ENCODE measurements at places on chromosomes 4 and X.

GRCh38 chrX:134202561-134202960 lies 34.4 kb upstream of the CCDC160 start:
- no peak for DNase-seq

- no peak for DNase-seq
Observed at GRCh38 chr4:77201857-77202256, 44.9 kb downstream of the CCNG2 start.

DNA sequence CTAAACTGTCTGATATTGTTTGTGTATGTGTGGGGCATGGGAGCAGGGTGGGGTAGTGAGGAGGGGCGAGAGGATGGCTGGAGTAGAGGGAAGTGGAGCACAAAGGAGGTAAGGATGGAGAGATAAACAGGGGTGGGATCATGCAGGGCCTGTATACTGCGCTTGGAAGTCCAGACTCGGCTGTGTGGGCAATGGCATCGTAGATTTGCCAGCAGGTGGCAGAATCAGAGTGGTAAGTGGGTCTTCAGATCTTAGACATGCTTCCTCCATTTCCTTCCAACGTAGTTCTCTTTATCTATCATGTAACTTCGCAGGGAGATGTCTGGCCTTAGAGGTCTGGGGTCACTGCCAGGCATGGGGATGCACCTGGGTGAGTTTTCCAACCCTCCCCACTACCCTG lies 155.5 kb downstream of the PDGFRA start:
- DNase-seq = peak; percentile 30

GRCh38 chrX:118538386-118538785 lies 42.8 kb downstream of the DOCK11 start:
- no peak for DNase-seq

- DNase-seq = peak; percentile 10
Observed at GRCh38 chr4:114599903-114600552, 1.4 kb downstream of the UGT8 start.

GRCh38 chr4:61201961-61202637 lies 2.0 kb downstream of the ADGRL3 start:
- DNase-seq = peak; percentile 46

- DNase-seq = no peak
Observed at GRCh38 chr4:39812500-39812899, 114.6 kb downstream of the UBE2K start.

DNA sequence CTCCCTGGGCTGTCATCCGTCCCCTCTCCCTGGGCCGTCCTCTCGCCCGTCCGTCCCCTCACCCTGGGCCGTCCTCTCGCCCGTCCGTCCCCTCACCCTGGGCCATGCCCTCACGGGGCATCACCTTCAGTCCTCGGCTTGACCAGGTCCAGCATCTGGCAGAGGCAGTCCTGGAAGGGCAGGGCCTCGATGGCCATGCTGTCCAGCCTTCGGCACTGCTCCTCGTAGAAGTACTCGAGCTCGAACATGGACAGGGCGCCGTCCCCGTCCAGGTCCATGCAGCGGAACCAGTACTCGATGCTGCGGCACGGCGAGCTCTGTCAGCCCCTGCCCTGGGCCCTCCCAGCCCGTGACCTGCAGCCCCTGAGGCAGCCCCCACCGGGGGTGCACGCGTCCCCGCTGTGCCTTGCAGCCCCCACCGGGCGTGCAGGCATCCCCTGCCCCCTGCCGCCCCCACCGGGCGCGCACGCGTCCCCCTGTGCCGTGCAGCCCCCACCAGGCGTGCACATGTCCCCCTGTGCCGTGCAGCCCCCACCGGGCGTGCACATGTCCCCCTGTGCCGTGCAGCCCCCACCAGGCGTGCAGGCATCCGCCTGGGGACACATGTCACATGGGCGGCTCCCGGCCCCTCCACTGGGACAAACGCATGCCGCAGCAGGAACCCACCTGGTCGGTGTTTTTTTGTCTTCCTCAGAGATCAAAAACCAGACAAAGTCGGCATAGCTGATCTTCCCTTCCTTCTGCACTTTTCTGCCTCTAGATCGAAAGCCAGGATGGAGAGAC lies 22.2 kb upstream of the GTPBP6 start:
- DNase-seq = no peak

GRCh38 chr4:57344296-57344695 lies 234.1 kb upstream of the IGFBP7 start:
- DNase-seq = no peak

GRCh38 chr4:40940756-40941155 lies 191.0 kb downstream of the NSUN7 start:
- DNase-seq = no peak

Measured in NCI-H345 (cell line).